ENCODE measurements at places on chromosomes 16 and 17. TPM values are rescaled to one million over a fixed set of nuclear protein-coding genes. Genes with fewer than 3 reads are reported as not detected.

- peak; percentile 31 for DNase-seq
Observed at GRCh38 chr16:55056585-55057401, 126.1 kb downstream of the IRX5 start.

GRCh38 chr17:50863221-50863843, 2.8 kb downstream of the TOB1 start:
- no peak for DNase-seq

Gene CDYL2
- polyA plus RNA-seq: 3.2 TPM

Gene RAB34
- polyA plus RNA-seq: 72.4 TPM

- DNase-seq: no peak
Observed at GRCh38 chr17:14741491-14741890, 440.6 kb downstream of the HS3ST3B1 start.

Gene NOD2
- polyA plus RNA-seq: not detected

GRCh38 chr16:21566891-21567414, 32.4 kb upstream of the METTL9 start:
- no peak for DNase-seq

GRCh38 chr17:74387365-74388218, 20.3 kb downstream of the GPR142 start:
- no peak for DNase-seq

Gene POLR3E
- polyA plus RNA-seq: 50.4 TPM

- DNase-seq: no peak
Observed at GRCh38 chr16:14131774-14132695, 60.9 kb downstream of the MRTFB start.

DNA sequence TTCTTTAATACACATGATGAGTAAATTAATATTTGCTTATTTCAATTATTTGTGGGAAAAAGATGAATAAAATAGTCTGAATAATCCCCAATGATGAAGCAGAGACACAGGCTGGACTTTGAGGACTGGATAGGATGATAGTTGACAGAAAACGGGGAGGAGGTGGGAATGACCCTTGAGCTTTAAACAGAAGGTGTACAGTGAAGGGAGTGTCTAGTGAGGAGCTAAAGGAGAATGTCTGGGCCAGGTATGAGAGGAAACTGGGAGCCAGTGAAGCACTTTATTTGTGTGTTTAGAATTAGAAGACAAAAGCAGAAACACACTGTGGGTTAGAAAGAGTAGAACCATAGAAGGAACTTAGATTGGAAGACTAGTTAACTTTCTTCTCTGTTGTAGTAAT, 230.4 kb upstream of the CA10 start:
- DNase-seq: no peak

GRCh38 chr17:68627956-68628575, 26.9 kb upstream of the FAM20A start:
- DNase-seq: no peak

Gene KRT222
- 0.40 TPM for polyA plus RNA-seq

DNA sequence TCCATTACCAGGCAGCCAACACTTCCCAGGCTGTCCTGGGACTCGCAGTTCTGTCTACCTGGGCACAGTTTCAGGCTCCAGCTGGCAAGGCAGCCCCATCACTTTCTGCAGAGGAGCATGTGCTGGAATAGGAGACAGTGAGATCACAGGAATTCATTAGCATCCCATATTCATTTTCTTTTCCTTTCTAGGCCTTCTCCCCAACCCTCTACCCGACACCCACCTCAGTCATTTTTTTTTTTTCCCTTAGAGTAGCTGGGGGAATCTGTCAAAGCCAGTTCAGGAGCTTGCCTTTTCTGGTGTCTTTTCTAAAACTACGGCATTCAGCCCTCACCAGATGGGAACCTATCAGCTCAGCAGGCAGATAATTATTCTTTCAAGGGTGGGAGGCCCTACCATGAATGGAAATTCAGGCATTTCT, 42.4 kb upstream of the FBXO47 start:
- no peak for DNase-seq

- DNase-seq: no peak
Observed at GRCh38 chr17:55728833-55729232, 6.2 kb upstream of the TMEM100 start.

- DNase-seq: no peak
Observed at GRCh38 chr17:80943346-80944145, 48.1 kb upstream of the CHMP6 start.

Gene FOXC2
- polyA plus RNA-seq: 1.4 TPM

- no peak for DNase-seq
Observed at GRCh38 chr16:4660454-4661007, 32.8 kb upstream of the NUDT16L1 start.

Gene CHD9
- polyA plus RNA-seq: 64.5 TPM

GRCh38 chr16:17339764-17340541, 130.8 kb downstream of the XYLT1 start:
- DNase-seq: no peak

GRCh38 chr16:19363740-19364139, 53.9 kb upstream of the TMC5 start:
- DNase-seq: no peak

- no peak for DNase-seq
Observed at GRCh38 chr16:10880594-10881452, 3.8 kb downstream of the CIITA start.

- DNase-seq: no peak
Observed at GRCh38 chr17:61306003-61306402, 93.6 kb upstream of the TBX2 start.

All from muscle of arm (tissue), 14 donors.